IMR-90 (cell line): ENCODE measurements at places on chromosomes 4 and X. TPM values are rescaled to one million over a fixed set of nuclear protein-coding genes. Genes with fewer than 3 reads are reported as not detected.

GPM6B gene
- 4.2 and 5.9 TPM in 2 replicates for total RNA-seq

MAGEB6 gene
- not detected in 2 replicates for total RNA-seq

PITX2 gene
- 3.0 and 3.6 TPM in 2 replicates for total RNA-seq

RTL5 gene
- 0.56 and 0.90 TPM in 2 replicates for total RNA-seq

GRCh38 chrX:102950908-102951866, 14.1 kb downstream of the RAB40AL start:
- no peak overlapping the region for H3K27ac ChIP-seq
- peak; percentile 27 for DNase-seq
- H3K27me3 ChIP-seq = peaks cover 2% of the 10 kb centered on the region; the same call in 1 of the 2 replicates

DNA sequence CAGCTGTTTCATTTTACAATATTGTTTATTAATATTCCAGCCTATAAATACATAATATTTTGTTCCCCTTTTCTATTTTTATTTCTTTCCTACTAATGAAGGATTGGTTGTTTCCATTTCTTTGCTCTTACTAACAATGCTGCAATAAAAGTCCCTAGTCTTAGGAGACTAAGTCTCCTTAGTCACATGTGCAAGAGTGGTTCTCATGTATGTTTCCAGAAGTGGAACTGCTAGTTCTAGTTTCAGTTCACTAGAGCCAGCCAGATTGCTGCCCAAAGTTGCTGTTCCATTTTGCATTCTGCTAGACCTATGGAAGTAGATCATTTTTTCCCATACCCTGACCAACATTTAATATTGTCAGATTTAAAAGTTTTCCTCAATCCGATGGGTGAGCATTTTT, 44.3 kb downstream of the CNGA1 start:
- H3K4me1 ChIP-seq = no peaks in the 10 kb centered on the region
- no peak for DNase-seq
- H3K4me3 ChIP-seq = no peak overlapping the region
- no peaks in the 10 kb centered on the region for H3K27me3 ChIP-seq
- no peak overlapping the region for H3K27ac ChIP-seq
- H3K36me3 ChIP-seq = no peaks in the 10 kb centered on the region

DNA sequence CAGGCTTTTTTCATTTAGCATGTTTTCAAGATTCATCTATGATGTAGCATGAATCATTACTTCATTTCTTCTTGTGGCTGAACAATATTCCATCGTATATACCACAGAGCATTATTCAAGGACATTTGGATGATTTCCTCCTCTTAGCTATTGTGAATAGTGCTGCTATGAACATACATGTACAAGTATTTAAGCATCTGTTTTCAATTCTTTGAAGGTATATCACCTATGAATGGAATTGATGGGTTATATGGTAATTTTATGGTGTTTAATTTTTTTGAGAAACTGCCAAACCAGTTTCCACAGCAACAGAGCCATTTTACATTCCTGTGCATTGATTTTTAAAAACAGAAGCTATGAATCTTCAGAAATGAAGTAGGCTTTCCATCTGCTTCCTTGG, 36.1 kb upstream of the WDR19 start:
- H3K36me3 ChIP-seq = no peaks in the 10 kb centered on the region
- no peaks in the 10 kb centered on the region for H3K27me3 ChIP-seq
- no peak overlapping the region for H3K4me3 ChIP-seq
- H3K4me1 ChIP-seq = no peaks in the 10 kb centered on the region
- no peak overlapping the region for H3K27ac ChIP-seq

DNA sequence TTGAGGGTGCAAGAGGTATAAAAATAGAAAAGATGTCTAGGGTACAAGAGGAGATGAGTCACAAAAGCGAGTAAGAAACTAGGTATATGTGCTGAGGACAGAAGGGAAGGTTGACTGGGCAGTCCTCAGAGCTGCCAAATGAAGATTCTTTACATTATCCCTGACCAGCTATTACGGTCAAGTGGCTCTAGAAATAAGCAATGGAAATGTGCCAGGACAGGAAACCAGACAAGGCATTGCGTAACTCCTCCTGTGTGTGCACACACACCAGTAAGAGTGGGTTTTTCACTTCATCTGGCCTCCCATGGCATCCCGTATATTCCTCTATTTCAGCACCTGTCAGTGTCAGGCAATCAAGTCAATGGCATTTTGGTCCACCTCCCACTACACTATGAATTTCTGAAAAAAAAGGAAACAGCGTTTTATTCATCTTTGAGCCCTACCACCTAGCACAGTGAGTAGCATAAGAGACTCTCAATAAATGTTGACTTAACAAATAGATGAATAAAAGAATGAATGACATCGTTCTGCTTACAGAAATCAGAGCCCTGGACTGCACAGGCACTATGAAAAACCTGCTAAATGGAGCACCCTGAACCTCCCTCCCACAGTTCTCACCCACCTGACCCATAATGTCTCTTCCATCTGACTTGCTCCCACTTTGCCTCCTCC, 62.6 kb upstream of the KLF3 start:
- peak; percentile 63 for DNase-seq
- no peak overlapping the region for H3K4me3 ChIP-seq
- H3K27me3 ChIP-seq = no peaks in the 10 kb centered on the region
- no peak overlapping the region for H3K27ac ChIP-seq

DNA sequence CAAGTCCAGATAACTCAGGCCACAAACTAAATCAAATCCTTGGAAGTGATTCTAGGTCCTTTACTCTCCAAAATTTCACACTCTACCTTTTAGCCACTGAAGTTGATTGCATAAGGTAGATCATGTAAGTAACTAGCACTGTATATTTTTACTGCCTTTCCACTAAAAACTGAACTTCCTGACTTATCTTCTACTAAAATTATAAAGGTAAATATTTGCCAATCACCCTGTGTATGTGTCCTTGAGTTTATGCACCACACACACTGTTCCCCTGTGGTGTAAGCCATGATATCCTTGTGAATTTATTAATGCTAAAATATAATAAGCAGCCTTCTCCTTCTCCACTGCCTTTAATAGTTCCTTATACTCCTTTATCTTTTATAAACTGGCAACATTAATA, 25.6 kb downstream of the RPS6KA6 start:
- no peak overlapping the region for H3K4me3 ChIP-seq
- no peaks in the 10 kb centered on the region for H3K27me3 ChIP-seq
- H3K27ac ChIP-seq = no peak overlapping the region
- H3K36me3 ChIP-seq = no peaks in the 10 kb centered on the region
- H3K4me1 ChIP-seq = no peaks in the 10 kb centered on the region
- no peak for DNase-seq

DNA sequence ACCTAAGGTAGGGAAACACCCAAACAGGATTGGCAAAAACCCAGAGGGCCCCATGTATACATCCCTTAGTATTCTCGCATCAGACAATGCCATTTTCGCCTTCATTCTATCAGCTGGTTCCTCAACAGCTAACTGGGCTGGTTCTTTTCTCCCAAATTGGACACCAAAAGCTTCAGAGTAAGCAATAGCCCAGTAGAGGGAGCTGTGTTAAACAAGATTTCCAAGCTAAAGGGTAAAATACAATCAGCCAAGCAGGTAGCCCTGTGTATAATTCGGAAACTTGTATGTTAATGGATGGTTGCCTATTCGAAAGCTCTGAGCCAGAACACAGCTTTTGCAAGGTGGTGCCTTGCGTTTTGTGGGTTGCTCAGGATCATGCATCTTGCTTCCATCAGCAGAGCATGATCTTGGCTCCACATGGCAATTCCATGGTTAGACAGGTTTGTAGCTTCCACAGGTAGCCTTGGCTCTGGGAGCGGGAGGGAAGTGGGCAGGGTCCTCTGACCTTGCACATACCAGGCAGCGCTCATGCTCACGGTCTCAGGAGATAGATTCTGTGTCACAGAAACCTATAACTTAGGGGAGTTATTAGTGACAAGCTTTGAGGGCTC, 115.2 kb upstream of the LNX1 start:
- no peaks in the 10 kb centered on the region for H3K27me3 ChIP-seq
- H3K36me3 ChIP-seq = no peaks in the 10 kb centered on the region
- H3K27ac ChIP-seq = no peak overlapping the region
- H3K4me1 ChIP-seq = peaks cover 24% of the 10 kb centered on the region
- peak; percentile 71 for DNase-seq

DNA sequence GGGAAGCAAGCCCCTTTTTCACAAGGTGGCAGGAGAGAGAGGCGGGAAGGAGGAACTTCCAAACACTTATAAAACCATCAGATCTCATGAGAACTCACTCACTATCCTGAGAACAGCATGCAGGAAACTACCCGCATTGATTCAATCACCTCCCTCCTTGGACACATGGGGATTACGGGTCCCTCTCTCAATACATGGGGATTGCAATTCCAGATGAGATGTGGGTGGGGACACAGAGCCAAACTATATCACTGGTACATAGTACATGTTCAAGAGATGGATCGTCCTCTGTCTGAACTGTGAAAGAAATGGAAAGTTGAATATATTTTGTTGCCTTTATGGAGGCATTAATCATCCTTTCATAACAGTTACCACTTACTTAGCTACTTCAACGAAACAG, 12.8 kb downstream of the EREG start:
- no peaks in the 10 kb centered on the region for H3K27me3 ChIP-seq
- no peaks in the 10 kb centered on the region; the same call in 1 of the 2 replicates for H3K36me3 ChIP-seq

DNA sequence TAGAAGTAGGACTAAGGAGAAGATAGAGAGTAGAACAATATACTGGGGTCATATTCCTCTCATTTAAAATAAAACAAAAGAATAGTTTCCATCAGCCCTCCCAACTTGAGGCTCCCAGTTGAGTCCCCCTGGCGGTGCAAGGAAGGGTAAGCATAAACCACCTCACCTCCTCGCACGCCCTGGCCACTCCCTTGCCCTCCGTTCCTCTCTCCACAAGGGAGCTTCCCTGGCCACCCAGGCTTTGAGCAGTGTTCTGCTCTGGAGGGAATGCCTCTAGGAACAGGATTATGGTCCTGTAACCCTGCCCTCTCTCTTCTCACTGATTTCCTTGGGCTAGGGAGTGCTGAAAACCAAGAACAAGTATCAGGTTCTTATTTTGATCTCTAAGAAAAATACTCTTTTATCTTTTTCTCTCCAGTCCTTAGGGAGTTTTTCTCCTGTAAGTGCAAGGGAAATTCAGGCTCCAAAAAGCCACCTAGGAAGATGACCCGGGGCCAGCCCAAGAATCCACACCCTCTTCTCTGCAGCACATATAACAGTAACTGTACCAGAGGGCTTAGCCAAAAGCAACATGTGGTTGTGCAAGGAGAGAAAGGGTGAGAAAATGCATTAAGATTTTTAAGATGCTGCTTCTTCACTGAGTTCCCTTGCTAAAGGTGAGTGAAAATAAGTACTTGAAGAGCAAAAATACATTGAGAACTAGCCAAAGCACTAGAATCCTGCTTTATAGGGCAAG, 69.9 kb downstream of the USP38 start:
- no peaks in the 10 kb centered on the region for H3K36me3 ChIP-seq
- DNase-seq = no peak
- H3K27ac ChIP-seq = no peak overlapping the region
- no peaks in the 10 kb centered on the region for H3K27me3 ChIP-seq

- H3K27ac ChIP-seq = no peak overlapping the region
- peaks cover 3% of the 10 kb centered on the region; the same call in 1 of the 2 replicates for H3K4me1 ChIP-seq
- no peaks in the 10 kb centered on the region for H3K27me3 ChIP-seq
Measured at GRCh38 chr4:156594624-156595023, 377.0 kb downstream of the PDGFC start.

- H3K4me1 ChIP-seq = no peaks in the 10 kb centered on the region
- no peak overlapping the region for H3K4me3 ChIP-seq
- H3K27ac ChIP-seq = no peak overlapping the region
- H3K36me3 ChIP-seq = no peaks in the 10 kb centered on the region
Measured at GRCh38 chr4:180615746-180616145, 1627.5 kb upstream of the TENM3 start.

GRCh38 chrX:39473812-39474211, 623.9 kb downstream of the BCOR start:
- H3K27ac ChIP-seq = no peak overlapping the region
- H3K4me3 ChIP-seq = no peak overlapping the region
- DNase-seq = no peak
- H3K36me3 ChIP-seq = no peaks in the 10 kb centered on the region
- no peaks in the 10 kb centered on the region for H3K4me1 ChIP-seq

- no peaks in the 10 kb centered on the region for H3K36me3 ChIP-seq
- no peak overlapping the region for H3K27ac ChIP-seq
- DNase-seq = no peak
- H3K4me3 ChIP-seq = no peak overlapping the region
- no peaks in the 10 kb centered on the region for H3K4me1 ChIP-seq
Measured at GRCh38 chrX:23403849-23404248, 69.2 kb downstream of the PTCHD1 start.

DNA sequence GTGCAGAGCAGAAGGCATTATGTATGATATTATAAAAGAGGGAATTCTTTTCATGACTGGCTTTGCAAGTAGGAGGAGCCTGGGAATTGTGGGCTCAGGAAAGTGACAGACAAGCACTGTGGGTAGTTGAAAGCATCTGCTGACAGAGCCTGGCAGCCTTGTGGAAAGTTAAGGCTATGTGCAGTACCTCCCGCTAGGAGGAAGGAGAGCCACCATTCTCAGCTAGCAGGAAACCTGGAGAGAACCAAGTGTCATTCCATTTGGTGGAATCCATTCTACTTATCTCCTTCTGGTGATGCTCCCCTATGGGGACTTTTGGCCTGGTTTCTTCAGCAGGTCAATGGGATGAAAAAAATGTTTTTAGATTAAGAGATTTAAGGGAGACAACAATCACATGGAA, 81.8 kb downstream of the ASB9 start:
- H3K4me1 ChIP-seq = no peaks in the 10 kb centered on the region
- no peaks in the 10 kb centered on the region for H3K36me3 ChIP-seq
- no peak overlapping the region for H3K27ac ChIP-seq
- H3K27me3 ChIP-seq = no peaks in the 10 kb centered on the region

DNA sequence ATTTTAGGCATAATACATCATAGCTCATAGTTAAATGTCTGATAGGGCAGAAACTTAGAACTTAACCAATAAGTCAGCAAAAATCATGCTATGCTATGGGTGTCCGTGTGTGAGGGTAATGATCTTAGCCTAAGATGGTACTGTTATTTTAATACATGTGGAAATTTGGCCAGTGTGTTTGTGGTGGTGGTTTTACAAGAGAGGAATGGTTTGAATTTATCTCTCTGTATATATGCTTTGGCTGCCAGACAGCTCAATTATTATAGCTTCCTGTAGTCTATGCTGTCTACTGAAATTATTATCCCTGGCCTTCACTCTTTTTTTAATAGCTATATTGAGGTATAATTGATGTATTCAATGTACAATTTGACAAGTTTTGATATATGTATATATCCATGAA, 21.3 kb downstream of the ZNF330 start:
- H3K4me1 ChIP-seq = no peaks in the 10 kb centered on the region; the same call in 1 of the 2 replicates
- H3K27ac ChIP-seq = no peak overlapping the region
- no peak overlapping the region for H3K4me3 ChIP-seq
- no peak for DNase-seq
- no peaks in the 10 kb centered on the region for H3K27me3 ChIP-seq

- no peaks in the 10 kb centered on the region; the same call in 1 of the 2 replicates for H3K27me3 ChIP-seq
- DNase-seq = peak; percentile 13
- H3K36me3 ChIP-seq = no peaks in the 10 kb centered on the region
- H3K4me1 ChIP-seq = peaks cover 11% of the 10 kb centered on the region
- no peak overlapping the region for H3K27ac ChIP-seq
- no peak overlapping the region for H3K4me3 ChIP-seq
Measured at GRCh38 chrX:19627533-19627932, 112.2 kb upstream of the MAP3K15 start.
